ENCODE measurements at places on chromosomes 11 and 22. TPM values are rescaled to one million over a fixed set of nuclear protein-coding genes. Genes with fewer than 3 reads are reported as not detected.

GRCh38 chr11:111841370-111842053 lies 29.9 kb downstream of the ALG9 start:
- DNase-seq, result peak; percentile 93

- no peak for DNase-seq
Observed at GRCh38 chr22:44554411-44554810, 56.4 kb upstream of the RTL6 start.

RPLP2 gene
- 1,830 TPM for total RNA-seq

DNA sequence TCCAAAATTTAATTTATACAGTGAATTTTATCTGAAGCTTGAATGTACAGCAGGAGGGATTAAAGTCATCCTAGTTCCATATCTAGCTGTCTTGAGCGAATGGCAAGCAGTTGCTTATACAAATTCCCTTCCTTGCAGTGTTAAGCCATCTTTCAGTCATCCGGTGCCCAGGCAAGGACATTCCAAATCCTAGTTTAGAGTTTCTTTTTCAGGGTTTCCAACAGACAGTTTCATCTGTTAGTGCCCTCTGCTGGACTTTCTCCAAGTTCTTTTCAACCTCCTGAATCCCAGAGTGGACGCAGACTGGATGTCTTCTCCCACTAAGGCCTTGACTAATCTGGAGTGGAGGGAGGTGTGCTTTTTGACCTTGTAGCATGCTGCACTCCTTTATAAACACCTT lies 45.4 kb downstream of the GRAMD1B start:
- DNase-seq, result peak; percentile 10

- no peak for DNase-seq
Observed at GRCh38 chr11:93967258-93967657, 53.9 kb upstream of the HEPHL1 start.

DNA sequence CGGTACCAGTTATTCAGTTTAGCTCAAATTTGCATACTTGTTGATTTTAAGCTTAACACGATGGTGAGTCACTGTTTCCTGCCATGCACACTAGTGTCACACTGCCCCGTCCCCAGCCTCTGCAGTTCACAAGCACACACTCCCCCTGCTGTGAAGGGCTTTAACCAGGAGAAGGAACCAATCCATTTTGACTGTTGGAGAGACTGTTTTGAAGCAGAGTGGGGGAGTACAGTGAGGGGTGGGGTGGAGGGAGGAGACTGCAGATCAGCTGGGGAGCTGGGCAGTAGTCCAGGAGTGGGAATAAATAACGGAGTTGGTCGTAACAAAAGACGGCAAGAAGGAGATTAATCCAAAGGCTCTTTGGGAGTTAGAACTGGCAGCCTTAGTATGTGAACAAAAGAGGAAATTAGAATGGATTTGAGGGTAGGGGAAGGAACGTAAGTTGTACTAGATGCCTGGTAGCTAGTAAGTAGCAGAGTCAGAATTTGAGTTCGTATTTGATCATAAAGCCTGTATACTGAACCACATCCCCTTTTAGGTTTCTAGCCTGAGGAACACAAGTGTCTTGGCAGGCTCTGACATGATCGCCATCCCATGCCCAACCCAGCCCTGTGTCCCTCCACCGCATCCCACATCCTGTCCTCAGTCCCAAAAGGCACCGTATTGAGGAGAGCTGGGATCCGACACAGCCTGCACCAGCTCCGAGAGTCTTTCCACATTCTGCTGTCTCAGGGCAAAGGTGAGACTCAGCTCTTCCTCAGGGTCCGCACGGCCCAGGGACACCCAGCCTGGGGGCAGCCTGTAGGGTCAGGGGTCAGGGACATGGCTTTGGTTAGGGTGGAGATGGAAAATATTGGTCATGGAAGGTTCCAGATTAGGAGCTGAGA lies 862 bp downstream of the TPP1 start:
- no peak for DNase-seq

GRCh38 chr11:34674038-34674437 lies 53.1 kb downstream of the EHF start:
- no peak for DNase-seq

PLA2G3 gene
- 24.7 TPM for total RNA-seq
